Occipital lobe (tissue), 3 donors: ENCODE measurements at places on chromosomes 5 and 9.

GRCh38 chr5:76960004-76960625 is 7.3 kb downstream of the CRHBP start:
- DNase-seq: no peak

- no peak for DNase-seq
Measured at GRCh38 chr5:56422076-56422762, 189.1 kb upstream of the ANKRD55 start.

DNA sequence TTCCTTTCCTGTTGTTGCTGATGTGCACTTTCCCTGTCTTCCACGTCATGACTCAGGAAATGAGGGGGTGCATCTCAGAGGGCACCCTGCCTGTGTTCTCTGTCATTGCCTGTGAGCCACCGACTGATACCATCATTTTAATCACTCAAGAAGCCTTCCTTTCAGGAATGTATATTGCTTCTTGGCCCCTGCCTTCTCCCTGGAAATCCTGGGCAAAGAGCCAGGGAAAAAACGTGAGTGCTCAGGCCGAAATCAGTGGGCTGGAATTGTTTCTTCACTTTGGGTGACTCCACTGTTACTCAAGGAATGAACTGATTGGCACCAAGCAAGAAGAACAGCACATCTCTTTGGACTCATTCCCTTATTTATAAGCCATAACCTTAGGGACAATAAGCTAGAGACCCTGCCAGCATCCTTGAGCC is 126.1 kb downstream of the SNX18 start:
- no peak for DNase-seq

DNA sequence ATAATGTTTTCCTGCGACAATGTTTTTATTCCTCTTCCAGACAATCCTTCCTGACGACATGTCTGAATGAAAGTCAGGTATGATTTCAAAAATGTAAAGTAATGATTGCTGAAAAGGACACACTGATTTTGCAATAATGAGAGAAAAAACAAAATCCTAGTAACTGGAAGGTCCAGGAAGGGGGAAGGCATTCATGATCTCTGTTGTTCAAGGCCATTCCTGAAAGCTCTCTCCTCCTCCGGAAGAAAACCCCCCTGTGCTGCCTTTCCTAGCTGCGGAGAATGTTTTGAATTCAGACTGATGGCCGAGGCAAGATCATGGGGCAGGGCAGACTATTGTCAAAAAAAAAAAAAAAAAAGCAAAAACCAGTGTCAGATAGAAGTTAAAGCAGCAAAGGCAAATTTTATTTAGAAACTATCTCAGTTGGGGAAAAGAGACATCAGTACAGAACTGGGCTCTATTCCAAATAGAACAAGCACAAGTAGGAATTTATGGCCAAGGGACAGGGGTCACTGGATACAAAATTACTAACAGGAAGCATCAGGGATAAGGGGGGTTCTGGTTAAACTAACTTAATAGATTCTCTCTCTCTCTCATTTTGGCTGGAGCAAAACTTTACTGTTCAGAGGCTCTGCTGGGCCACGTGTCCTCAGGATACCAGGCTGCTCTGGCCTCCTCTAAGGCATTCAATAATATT is 36.5 kb upstream of the CTSV start:
- no peak for DNase-seq

DNA sequence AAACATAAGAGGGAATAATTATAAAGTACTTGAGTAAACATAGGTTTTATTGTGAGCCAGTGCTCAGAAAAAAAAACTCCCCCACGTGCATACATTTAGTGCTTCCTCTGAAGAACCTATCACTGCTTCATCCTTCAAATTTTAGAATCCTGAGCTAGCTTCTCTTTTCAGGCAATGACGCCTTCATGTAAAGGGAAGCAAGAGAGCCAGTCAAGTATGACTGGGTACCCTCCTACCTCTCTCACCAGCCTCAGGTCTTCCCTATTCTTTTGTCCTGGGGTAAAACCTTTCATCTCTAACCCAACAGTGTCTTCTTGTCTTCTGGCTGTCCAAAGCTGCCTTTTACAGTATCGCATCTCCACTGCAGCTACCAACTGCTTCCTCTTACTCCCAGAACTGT is 32.0 kb downstream of the PLPP1 start:
- no peak for DNase-seq
